Panc1 (cell line): ENCODE measurements at places on chromosomes 2 and 18. TPM values are rescaled to one million over a fixed set of nuclear protein-coding genes. Genes with fewer than 3 reads are reported as not detected.
A peak's percentile ranks its signal among the peaks of the same experiment; 100 is the strongest.

GRCh38 chr18:7645756-7646155 is 78.6 kb downstream of the PTPRM start:
- H3K27me3 ChIP-seq = no peaks in the 10 kb centered on the region
- H3K4me3 ChIP-seq = no peak overlapping the region
- no peak overlapping the region for H3K27ac ChIP-seq
- no peaks in the 10 kb centered on the region for H3K4me1 ChIP-seq
- H3K36me3 ChIP-seq = no peaks in the 10 kb centered on the region
- no peak for DNase-seq

The CTAGE1 gene
- not detected for total RNA-seq

- no peak for DNase-seq
- H3K36me3 ChIP-seq = no peaks in the 10 kb centered on the region
- no peak overlapping the region for H3K27ac ChIP-seq
- peaks cover 11% of the 10 kb centered on the region for H3K4me1 ChIP-seq
- H3K4me3 ChIP-seq = no peak overlapping the region
Observed at GRCh38 chr2:201647431-201647830, 4.1 kb upstream of the TMEM237 start.

- H3K27me3 ChIP-seq = peaks cover 2% of the 10 kb centered on the region; the same call in 1 of the 2 replicates
- H3K4me3 ChIP-seq = no peak overlapping the region
- no peaks in the 10 kb centered on the region; the same call in 1 of the 2 replicates for H3K36me3 ChIP-seq
- no peak overlapping the region for H3K27ac ChIP-seq
- no peak for DNase-seq
- H3K4me1 ChIP-seq = no peaks in the 10 kb centered on the region
Observed at GRCh38 chr18:31098878-31099277, 3.3 kb downstream of the DSC2 start.

DNA sequence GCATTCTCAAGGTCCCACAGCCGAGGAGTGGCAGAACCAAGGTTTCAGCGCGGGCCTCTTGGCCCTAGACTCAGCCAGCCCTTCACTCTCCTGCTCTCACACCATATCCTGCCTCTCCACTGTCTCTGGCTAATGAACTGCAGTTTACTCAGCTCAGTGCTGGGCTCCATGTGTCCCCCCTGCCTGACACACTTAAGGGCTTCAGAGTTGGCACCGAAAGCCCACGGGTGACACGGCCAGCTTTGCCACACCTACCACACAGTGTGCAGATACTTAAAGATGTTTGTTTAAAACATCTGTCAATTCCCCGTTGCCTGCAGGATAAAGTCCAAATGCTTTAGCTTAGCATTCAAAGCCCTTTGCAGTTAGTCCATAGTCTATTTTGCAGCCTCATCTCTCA is 241.2 kb downstream of the SEPTIN10 start:
- no peak overlapping the region for H3K4me3 ChIP-seq
- DNase-seq = no peak
- no peaks in the 10 kb centered on the region for H3K27me3 ChIP-seq
- H3K4me1 ChIP-seq = no peaks in the 10 kb centered on the region
- no peak overlapping the region for H3K27ac ChIP-seq

GRCh38 chr2:226652369-226652768 is 147.3 kb downstream of the IRS1 start:
- H3K4me1 ChIP-seq = peaks cover 11% of the 10 kb centered on the region
- H3K36me3 ChIP-seq = no peaks in the 10 kb centered on the region
- DNase-seq = peak; percentile 54
- H3K27me3 ChIP-seq = no peaks in the 10 kb centered on the region
- H3K4me3 ChIP-seq = peak overlapping the region; percentile 7; the same call in 1 of the 2 replicates
- peak overlapping the region; percentile 73 for H3K27ac ChIP-seq

GRCh38 chr18:29157905-29158304 is 981.0 kb upstream of the CDH2 start:
- H3K4me3 ChIP-seq = no peak overlapping the region
- DNase-seq = no peak
- H3K27ac ChIP-seq = no peak overlapping the region
- H3K27me3 ChIP-seq = no peaks in the 10 kb centered on the region

The LYG1 gene
- total RNA-seq = 0.23 TPM

GRCh38 chr18:13051950-13052349 is 60.8 kb downstream of the CEP192 start:
- H3K4me1 ChIP-seq = no peaks in the 10 kb centered on the region
- H3K27ac ChIP-seq = no peak overlapping the region
- H3K36me3 ChIP-seq = peaks cover 30% of the 10 kb centered on the region
- no peaks in the 10 kb centered on the region for H3K27me3 ChIP-seq
- no peak for DNase-seq

The C2orf49 gene
- total RNA-seq = 20.0 TPM

DNA sequence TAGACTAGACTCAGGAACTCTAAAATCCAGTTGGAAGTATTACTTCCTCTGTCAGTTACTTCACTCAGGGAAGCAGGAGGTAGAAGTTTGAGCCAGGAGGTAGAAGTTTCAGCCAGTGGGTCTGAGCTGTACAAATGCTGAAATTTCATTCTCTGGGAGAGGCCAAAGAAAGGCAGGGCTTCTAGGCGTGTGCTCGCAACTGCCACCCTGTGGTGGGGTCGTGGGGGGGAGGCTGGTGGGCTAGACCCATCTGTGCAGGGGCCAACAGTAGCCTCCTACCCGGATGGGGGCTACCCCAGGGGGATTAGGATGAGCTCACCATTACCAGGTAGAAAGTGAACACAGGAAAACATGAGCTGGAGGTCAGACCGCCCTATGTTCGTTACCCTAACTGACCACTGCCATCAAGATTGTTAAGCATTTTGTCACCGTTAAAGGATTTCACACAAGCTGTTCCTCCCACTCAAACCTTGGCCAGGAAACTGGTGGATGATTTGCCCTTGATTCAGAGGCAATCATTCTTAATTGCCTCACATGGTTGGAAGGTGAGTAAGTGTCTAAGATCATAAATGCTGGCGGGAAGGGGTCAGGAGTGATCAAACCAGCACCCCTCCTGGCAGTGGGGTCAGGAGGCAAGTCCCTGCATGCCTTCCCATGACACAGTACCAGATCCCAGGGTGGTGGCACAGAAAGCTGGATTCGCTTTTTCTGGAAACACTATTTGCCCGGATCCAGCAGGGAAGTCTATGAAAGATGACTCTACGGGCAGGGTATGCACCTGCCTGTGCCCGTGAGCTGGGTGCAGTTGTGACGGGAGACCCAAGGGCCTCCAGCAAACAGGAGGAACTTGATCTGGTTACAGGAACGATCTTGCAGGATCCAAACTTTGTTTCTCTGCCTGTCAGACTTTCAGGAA is 5.2 kb upstream of the FHL2 start:
- DNase-seq = peak; percentile 96
- peak overlapping the region; percentile 100 for H3K27ac ChIP-seq
- no peak overlapping the region for H3K4me3 ChIP-seq
- no peaks in the 10 kb centered on the region for H3K36me3 ChIP-seq
- H3K4me1 ChIP-seq = peaks cover 76% of the 10 kb centered on the region

The KCNJ3 gene
- 0.21 TPM for total RNA-seq

- no peak overlapping the region for H3K27ac ChIP-seq
- no peaks in the 10 kb centered on the region for H3K4me1 ChIP-seq
Observed at GRCh38 chr18:45066210-45066609, 385.5 kb downstream of the SETBP1 start.

The IL1R2 gene
- 0.15 TPM for total RNA-seq

DNA sequence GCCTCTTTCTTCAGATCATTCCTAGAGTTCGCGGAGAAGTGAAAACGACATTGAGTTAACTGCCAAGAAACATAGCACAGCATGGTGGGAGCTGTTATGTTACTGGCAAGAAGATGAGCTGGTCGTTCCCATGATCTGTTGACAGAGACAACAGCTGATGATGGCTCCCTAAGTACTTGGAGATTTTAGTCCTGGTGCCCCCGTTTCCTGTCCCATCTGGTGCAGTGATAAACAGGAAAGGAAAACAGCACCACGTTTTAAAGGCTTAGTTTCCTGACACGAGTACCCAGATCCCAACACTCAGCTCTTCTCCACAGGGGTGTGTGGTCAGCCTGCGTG is 56.4 kb upstream of the KCNG2 start:
- DNase-seq = no peak
- H3K4me1 ChIP-seq = no peaks in the 10 kb centered on the region
- H3K27ac ChIP-seq = no peak overlapping the region
- H3K36me3 ChIP-seq = no peaks in the 10 kb centered on the region
- no peaks in the 10 kb centered on the region for H3K27me3 ChIP-seq
- no peak overlapping the region for H3K4me3 ChIP-seq

DNA sequence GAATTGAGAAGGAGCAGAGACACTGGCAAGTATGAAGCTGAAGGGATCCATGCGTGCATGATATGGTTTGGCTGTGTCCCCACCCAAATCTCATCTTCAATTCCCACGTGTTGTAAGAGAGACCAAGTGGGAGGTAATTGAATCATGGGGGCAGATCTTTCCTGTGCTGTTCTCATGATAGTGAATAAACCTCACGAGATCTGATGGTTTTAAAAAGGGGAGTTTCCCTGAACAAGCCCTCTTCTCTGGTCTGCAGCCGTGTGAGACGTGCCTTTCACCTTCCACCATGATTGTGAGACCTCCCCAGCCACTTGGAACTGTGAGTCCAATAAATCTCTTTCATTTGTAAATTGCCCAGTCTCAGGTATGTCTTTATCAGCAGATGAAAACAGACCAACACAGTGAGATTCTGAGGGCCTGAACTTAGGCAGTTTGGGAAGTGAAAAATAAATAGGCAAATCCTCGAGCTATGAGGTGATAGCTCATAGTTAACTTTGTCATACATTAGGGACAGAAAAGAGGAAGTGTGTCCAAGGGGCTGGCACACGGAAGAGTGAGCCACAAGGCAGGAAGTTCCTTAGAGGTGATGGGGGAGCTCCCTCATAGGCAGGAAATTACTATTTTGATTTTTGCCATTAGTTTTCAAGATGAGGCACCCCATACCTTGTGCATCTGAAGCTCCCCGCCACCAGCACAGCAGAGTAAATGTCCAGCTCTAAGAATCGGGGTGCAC is 658.8 kb upstream of the ID2 start:
- H3K27ac ChIP-seq = no peak overlapping the region
- H3K36me3 ChIP-seq = no peaks in the 10 kb centered on the region
- H3K4me1 ChIP-seq = no peaks in the 10 kb centered on the region
- H3K27me3 ChIP-seq = no peaks in the 10 kb centered on the region

- peaks cover 10% of the 10 kb centered on the region; the same call in 1 of the 2 replicates for H3K4me1 ChIP-seq
- no peak for DNase-seq
- H3K27ac ChIP-seq = peak overlapping the region; percentile 89
Observed at GRCh38 chr2:28869494-28870145, 489 bp downstream of the TRMT61B start.
